ENCODE measurements at places on chromosomes 2 and 18. TPM values are rescaled to one million over a fixed set of nuclear protein-coding genes. Genes with fewer than 3 reads are reported as not detected.

CERKL gene
- 11.8 TPM for polyA plus RNA-seq

KIAA2012 gene
- not detected for polyA plus RNA-seq

CNDP1 gene
- not detected for polyA plus RNA-seq

PROM2 gene
- not detected for polyA plus RNA-seq

INO80C gene
- polyA plus RNA-seq = 28.3 TPM

LIPG gene
- polyA plus RNA-seq = not detected

SH3RF3 gene
- 1.6 TPM for polyA plus RNA-seq

FANCL gene
- 55.8 TPM for polyA plus RNA-seq

GRCh38 chr2:100260712-100261620, 61.3 kb downstream of the LONRF2 start:
- no peaks in the 10 kb centered on the region for H3K4me1 ChIP-seq
- H3K4me3 ChIP-seq = no peak overlapping the region
- H3K27ac ChIP-seq = no peak overlapping the region
- DNase-seq = no peak

- no peak overlapping the region for H3K27ac ChIP-seq
- no peak overlapping the region for H3K4me3 ChIP-seq
- no peak for DNase-seq
- no peaks in the 10 kb centered on the region for H3K4me1 ChIP-seq
- H3K27me3 ChIP-seq = 0 out of 2 replicates have a peak, but pooled peaks cover 2% of the 10 kb centered on the region
Measured at GRCh38 chr2:236899950-236900640, 185.6 kb upstream of the COPS8 start.

- no peak overlapping the region for H3K4me3 ChIP-seq
- no peak for DNase-seq
Measured at GRCh38 chr2:170226216-170226615, 48.3 kb downstream of the MYO3B start.

DNA sequence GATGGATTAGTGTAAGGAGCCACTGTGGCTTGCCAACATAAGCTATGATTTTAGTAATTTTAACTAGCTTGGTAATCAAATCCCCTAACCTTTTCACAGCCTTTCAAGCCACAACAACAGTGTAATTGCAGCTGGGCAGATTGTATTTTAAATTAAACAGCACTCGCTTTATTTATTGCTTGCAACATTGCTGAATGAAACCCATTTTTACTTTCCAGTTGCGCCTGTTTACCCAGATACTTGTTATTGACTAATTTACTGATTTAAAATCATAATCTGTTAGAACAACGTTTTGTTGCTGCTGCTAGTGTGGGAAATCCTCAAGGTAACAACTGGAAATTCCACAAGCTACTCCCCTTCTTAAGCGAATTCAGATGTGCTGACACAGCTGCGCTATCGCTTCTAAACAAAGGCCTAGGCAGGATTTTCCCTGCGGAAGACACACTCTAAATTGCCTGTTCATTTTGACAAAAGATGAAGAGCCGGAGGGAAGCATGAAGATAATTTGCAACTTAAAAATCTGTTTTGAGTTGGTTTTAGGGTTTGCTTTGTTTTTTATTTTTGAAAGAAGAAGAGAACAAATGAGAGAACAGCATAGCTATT, 283.9 kb downstream of the ALPK2 start:
- H3K4me3 ChIP-seq = no peak overlapping the region
- no peaks in the 10 kb centered on the region for H3K4me1 ChIP-seq
- H3K36me3 ChIP-seq = no peaks in the 10 kb centered on the region
- no peak overlapping the region for H3K27ac ChIP-seq
- DNase-seq = no peak

- H3K4me3 ChIP-seq = no peak overlapping the region
- no peak overlapping the region for H3K27ac ChIP-seq
- no peaks in the 10 kb centered on the region for H3K4me1 ChIP-seq
- no peak for DNase-seq
- peaks cover 23% of the 10 kb centered on the region for H3K36me3 ChIP-seq
Measured at GRCh38 chr2:47014564-47015051, 99.0 kb upstream of the MCFD2 start.

DNA sequence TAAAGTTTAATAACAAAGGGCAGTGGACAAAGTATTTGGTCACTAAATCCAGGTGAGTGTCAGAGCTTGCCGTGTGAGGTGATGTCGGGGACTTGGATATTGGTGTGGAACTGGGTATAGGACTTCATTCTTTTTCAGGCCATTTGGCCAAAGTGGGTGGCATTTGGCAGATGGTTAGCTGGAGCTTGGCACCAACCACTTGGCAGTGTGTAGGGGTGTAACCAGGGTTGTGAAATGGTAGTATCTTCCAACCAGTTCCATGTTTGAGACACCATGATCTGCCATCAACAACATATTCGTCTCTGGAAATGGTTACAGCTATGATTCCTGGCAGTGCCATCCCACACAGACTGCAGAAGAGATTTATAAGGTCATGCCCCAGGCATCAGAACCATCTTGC, 113.9 kb downstream of the CCDC85A start:
- H3K4me3 ChIP-seq = no peak overlapping the region
- no peaks in the 10 kb centered on the region for H3K4me1 ChIP-seq
- H3K36me3 ChIP-seq = no peaks in the 10 kb centered on the region
- H3K27ac ChIP-seq = no peak overlapping the region

DNA sequence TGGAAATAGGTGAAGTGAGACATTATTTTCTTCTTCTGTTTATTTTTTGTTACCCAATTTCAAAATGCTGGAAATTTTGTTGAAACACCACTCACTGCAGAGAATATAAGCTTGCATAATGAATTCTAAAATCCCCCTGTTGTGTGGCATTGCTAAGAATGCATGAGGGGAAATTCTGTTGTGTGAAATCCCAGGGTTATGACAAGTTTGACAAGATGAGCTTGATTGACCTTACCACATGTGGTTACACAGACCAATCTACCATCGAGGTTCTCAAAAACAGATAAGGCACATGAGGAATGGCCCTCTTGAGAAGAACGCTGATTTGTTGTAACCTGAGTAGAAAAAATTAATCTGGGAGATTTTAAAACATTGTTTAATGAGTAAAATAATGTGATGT, 261.6 kb upstream of the MMADHC start:
- no peak overlapping the region for H3K4me3 ChIP-seq

DNA sequence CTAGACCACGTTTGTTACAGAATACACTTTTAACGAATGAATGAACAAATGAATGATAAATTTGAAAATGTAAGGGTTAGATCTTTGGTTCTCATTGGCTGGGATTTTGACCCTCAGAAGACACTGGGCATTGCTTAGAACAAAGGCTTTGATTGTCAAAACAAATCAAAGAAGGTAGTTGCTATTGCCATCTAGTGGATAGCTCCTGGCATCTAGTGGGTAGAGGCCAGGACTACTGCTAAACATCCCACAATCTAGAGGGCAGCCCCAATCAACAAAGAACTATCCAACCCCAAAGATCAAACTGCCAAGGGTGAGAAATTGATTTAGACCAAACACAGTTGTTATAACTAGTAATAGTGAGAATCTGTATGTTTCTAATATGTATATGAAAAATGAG, 552.3 kb downstream of the KCNJ3 start:
- H3K27ac ChIP-seq = no peak overlapping the region
- no peak for DNase-seq
- no peaks in the 10 kb centered on the region for H3K27me3 ChIP-seq
- H3K4me3 ChIP-seq = no peak overlapping the region

- no peak overlapping the region for H3K4me3 ChIP-seq
- H3K27me3 ChIP-seq = no peaks in the 10 kb centered on the region
- H3K36me3 ChIP-seq = peaks cover 12% of the 10 kb centered on the region
- no peak overlapping the region for H3K27ac ChIP-seq
- H3K4me1 ChIP-seq = no peaks in the 10 kb centered on the region
Measured at GRCh38 chr2:169561364-169561763, 12.3 kb downstream of the FASTKD1 start.

DNA sequence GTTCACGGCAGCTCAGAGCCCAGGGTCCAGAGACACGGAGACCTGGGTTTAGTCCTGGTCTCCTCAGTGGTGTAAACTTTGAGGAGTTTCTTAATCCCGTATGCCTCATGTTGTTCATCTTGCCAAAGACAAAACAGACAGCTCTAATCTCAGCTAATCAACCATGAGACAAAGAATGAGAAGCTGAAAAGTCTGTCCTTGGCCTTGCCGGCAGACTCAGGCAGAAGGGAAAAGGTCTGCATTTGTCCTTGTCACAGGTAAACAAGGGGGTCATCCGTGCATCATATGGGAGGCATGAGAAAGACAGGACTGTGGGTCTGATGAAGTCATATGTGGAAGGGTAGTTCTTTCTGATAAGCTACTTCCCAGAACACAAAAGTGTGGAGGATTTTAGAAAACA, 1.8 kb upstream of the ARMC9 start:
- no peaks in the 10 kb centered on the region for H3K36me3 ChIP-seq
- H3K4me1 ChIP-seq = peaks cover 6% of the 10 kb centered on the region
- H3K27ac ChIP-seq = no peak overlapping the region
- DNase-seq = no peak
- H3K27me3 ChIP-seq = no peaks in the 10 kb centered on the region
- no peak overlapping the region for H3K4me3 ChIP-seq

DNA sequence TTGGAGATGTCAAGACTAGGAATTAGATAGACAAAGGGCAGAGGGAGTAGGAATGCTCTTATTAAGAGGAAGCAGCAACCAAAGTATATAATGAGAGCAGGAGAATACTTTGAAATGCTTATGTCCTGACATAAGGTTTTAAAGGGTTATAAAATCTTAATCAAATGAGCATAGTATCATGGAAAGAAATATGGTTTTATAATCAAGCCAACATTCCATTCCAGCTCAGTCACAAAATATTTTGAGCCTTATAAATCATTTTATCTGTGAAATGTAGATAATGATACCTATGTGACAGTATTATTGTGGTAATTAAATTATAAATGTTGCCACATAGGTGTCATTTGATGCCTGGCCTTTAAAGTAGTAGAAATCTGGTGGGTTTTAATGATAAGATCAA, 17.6 kb downstream of the VSNL1 start:
- DNase-seq = no peak
- no peak overlapping the region for H3K27ac ChIP-seq
- H3K27me3 ChIP-seq = no peaks in the 10 kb centered on the region
- H3K36me3 ChIP-seq = no peaks in the 10 kb centered on the region

- H3K27ac ChIP-seq = peak overlapping the region; percentile 76
- H3K36me3 ChIP-seq = no peaks in the 10 kb centered on the region
- no peaks in the 10 kb centered on the region for H3K27me3 ChIP-seq
- H3K4me3 ChIP-seq = peak overlapping the region; percentile 31
Measured at GRCh38 chr2:135689679-135690078, 52.0 kb upstream of the UBXN4 start.

DNA sequence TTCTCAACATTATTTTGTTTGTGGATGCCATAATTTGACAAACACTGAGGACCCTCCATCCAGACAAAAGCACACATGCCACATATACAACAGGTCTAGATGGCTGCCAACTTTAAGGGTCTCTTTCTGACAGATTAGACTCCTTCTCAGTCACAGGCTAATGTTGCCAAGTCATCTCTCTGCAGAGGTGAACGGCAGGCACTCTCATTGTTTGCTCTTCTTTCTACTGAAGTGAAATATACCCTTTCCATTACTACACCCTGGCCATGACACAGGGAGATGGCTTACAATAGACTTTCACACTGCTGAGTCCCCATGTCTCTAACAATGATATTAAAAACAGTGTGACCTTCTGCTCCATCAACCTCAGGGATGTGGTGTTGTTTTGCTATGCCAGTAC, 47.5 kb upstream of the ZNF397 start:
- H3K27me3 ChIP-seq = peaks cover 2% of the 10 kb centered on the region
- H3K4me1 ChIP-seq = no peaks in the 10 kb centered on the region
- no peaks in the 10 kb centered on the region for H3K36me3 ChIP-seq

DNA sequence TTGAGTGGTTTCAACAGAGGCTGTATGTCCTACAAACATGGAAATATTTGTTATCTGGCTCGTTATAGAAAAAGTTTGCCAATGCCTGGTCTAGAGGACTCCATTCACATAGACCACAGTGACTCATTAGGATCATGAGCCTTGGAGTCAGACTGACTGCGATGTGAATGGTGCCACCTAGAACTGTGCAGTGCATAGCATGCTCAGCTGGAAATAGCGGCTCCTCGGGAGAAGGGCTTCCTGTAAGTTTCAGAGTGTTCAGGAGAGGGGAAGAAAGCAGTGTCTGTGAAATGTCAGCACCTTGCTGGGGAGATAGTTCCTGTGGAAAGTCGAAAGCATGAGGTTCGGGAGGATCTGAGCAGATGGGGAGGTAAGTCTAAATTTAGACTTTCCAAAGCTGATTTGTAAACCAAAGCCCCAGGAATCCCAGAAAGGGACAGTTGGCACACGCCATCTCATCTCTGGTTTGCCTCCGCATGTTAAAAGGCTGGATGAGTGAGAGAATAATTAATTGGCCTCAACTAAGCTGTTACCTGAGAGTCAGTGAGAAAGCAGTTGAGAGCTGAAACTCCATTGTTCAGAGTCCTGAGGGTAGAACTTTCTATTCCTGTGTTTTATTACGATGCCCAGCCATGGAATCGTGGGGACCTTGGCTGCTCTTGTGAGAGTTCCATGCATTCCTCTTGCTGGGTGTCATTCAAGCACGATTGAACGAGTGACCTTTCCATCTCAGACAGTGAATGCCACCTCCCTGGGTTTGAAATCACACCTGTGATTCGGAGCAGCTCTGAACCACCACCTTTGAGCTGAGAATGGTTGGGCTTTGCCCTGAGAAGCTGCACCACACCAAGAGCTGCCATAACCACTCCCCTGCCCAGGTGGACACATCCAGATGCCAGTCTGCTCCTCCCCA, 99.5 kb downstream of the MAPK4 start:
- H3K27me3 ChIP-seq = no peaks in the 10 kb centered on the region
- no peak overlapping the region for H3K4me3 ChIP-seq
- no peaks in the 10 kb centered on the region for H3K4me1 ChIP-seq
- no peaks in the 10 kb centered on the region for H3K36me3 ChIP-seq
- DNase-seq = no peak

All from GM12878 (cell line).